ENCODE measurements at places on chromosomes 1 and 21.

- no peak for DNase-seq
Observed at GRCh38 chr21:43025636-43026180, 49.9 kb downstream of the CBS start.

DNA sequence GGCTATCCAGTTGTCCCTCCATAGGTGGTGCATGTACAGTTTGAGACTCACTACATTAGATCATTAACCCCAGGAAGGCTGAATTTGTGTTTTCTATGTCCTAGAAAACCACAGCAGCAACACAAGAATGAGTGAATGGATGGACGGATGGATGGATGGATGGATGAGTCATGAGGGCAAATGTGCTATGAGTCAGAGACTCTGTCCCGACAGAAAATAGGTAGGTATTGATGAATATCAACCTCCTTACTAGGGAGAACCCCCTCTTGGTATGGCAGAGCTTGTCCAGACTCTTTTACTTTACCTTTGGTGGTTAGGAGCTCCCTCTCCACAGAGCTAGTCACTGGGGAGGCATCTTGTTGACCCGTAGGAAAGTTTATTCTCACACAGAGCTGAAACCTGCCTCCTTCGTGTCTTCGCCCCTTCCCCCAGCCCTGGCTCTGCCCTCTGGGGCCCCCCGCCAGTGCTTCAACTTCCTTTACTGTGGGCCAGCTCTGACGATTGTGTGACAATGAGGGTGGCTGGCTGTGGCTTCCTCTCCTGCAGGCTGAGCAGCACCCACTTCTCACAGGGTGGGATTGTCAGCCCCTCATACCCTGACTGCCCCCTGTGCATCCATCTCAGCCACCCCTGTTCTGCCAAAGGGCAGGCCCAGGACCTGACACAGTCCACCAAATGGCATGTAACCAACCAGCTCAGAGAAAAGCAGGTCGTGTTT is 145.2 kb downstream of the FOXD2 start:
- no peak for DNase-seq

DNA sequence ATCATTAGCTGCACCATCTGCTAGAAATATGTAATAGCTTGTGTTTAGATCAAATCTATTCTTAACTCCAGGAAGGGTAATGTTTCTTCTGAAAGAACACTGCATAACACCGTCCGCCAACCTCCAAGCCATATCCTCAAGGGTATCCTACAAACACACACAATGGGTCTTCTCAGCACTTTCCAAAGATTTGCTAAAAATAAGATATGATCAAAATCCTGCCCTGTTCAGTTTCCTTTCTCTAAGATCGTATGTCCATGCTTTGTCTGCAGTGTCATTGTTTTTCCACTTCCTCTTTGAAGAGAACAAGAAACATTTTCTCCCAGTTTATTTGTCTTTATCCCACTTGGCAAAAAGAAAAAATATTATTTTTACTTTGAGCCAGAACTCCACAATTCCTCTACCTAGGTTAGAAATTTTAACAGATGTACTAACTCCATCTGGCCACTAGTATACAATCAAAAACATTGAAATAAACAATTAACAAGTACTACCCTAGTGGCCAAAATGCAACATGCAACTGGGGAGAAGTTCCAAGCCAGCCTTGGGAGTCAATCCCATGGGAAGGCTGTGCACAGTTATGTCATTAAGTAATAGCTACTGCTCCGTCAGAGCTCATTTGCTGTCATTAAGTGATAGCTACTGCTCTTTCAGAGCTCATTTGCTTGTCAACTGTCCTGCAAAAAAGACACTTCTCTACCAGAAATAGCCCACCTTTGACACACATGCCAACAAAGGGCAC is 37.8 kb downstream of the FRRS1 start:
- DNase-seq = no peak

DNA sequence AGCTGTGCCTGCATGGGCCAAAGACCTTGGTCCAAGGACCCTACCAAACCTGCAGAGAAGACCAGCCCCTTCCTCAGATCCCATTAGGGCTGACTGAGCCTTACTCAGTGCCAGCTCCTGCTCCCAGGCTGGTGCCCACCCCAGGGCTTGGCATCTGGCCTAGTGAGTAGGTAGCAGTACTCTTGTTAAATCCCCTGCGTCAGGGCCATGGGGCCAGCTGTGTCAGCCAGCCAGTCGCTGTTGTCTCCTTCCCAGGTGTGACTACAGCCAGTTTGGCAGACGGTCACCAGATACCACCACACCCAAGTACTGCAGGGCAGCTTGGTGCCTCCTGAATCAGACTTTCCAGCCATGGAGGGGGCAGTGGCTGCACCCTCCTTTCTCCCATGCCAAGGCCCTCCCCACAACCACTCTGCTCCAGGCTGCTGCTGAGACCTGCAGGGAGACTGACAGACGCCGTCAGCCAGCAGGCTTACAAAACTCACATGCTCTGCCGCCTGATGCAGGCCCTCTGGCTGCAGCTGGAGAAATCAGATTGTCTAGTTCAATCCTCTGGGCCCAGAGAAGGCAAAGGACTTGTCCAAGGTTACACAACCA is 3.0 kb downstream of the TENT5B start:
- DNase-seq = no peak

- no peak for DNase-seq
Observed at GRCh38 chr1:97071173-97071572, 349.6 kb downstream of the PTBP2 start.

GRCh38 chr1:70764747-70765146 is 282.9 kb downstream of the PTGER3 start:
- DNase-seq = no peak

- DNase-seq = no peak
Observed at GRCh38 chr21:22280851-22281250, 1282.6 kb downstream of the NCAM2 start.

DNA sequence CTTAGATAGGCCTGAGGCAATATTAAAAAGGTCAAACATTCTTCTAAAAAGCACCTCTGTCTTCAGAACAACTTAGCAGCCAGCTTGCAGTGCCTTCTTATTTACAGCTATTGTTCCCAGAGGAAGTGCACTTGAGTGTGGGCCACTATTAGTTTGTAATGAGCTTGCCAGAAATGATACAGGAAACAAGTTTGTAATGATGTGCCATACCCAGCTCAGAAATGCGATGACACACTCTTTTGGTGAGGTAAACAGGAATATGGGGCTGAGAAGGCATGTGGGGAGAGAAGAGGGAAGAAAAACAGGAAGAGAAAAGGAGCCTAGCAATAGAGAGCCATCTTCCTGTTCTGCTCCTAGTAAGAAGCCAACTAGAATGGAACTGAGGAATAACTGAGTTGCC is 295.4 kb downstream of the AGBL4 start:
- no peak for DNase-seq

- no peak for DNase-seq
Observed at GRCh38 chr1:114692947-114693346, 2.4 kb downstream of the AMPD1 start.

- DNase-seq = no peak
Observed at GRCh38 chr1:154837672-154838171, 32.4 kb downstream of the KCNN3 start.

DNA sequence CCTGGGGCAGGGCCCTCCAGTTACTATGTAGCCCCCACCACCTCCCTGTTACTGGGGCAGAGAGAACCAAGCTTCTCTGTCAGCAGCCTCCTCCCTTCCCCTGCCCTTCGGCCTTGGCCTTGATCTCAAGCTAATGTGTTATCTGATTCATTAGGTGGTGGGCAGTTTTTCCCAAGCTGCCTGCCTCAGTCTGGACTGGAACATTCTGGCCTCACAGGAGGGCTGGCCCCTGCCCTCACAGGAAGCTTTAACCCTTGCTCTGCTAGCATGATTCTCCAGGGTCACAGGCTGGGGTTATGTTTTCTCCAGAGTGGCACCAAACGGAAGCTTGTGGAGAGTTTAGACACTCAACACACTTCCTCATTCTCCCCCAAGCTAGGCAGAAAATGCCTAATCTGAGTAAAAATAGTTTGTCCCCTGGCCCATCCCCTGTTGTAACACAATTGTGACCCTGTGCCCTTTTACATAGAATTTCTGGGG is 37.2 kb upstream of the SLC6A9 start:
- DNase-seq = no peak

Measured in stimulated activated CD8-positive, alpha-beta memory T cell treated with anti-CD3 and anti-CD28 coated beads, Interleukin-4, amount 100 ng/mL, for 4 hours (primary cell).